ENCODE measurements at places on chromosomes 5 and 9.
A peak's percentile ranks its signal among the peaks of the same experiment; 100 is the strongest.

DNA sequence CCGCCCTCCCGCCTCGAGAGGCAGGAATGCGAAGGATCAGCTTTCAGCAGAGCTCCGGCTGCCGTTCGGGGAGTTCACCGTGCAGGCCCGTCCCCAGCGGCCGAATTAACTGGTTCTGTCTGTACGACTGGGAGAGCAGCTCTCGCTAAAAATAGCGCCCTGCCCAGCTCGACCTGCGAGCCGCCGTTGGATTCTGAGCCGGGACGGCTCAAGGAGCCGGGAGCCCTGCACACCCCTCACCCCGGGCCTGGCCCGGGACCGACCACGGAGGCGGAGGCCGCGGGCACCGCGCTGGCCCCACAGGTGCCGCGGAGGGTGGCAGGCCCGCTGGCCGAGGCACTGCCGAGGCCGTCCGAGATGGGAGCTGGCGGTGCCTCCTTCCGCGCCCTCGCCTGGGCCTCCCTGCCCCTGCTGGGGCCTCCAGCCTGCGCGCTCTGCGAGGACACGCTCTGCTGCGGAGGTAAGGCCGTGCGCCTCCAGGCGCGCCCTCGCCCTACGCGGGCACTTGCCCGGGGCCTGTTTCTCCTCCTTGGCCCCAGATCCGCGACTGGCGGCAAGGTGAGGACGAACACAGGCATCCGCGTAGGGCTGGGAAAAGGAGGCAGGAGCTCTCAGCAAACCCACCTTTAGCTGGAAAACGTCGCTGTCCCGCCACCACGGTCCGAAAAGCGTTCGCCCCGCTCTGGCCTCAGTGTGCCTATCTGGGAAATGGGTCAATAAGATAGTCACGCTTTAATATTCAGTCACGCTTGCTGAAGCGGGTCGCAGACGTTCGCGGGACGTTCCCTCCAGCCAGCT lies 53.1 kb upstream of the DAB2IP start:
- H3K36me3 ChIP-seq, result no peaks in the 10 kb centered on the region
- H3K27ac ChIP-seq, result no peak overlapping the region
- H3K4me3 ChIP-seq, result no peak overlapping the region
- peaks cover 12% of the 10 kb centered on the region for H3K27me3 ChIP-seq
- peaks cover 14% of the 10 kb centered on the region for H3K4me1 ChIP-seq
- no peak for DNase-seq

- no peaks in the 10 kb centered on the region for H3K4me1 ChIP-seq
- no peak for DNase-seq
- no peaks in the 10 kb centered on the region for H3K36me3 ChIP-seq
- no peak overlapping the region for H3K4me3 ChIP-seq
- no peak overlapping the region for H3K27ac ChIP-seq
- no peaks in the 10 kb centered on the region for H3K27me3 ChIP-seq
Observed at GRCh38 chr5:58060996-58061395, 398.9 kb downstream of the PLK2 start.

GRCh38 chr9:98539954-98540353 lies 168.8 kb downstream of the GABBR2 start:
- no peaks in the 10 kb centered on the region for H3K4me1 ChIP-seq
- no peaks in the 10 kb centered on the region for H3K36me3 ChIP-seq
- DNase-seq, result no peak
- no peak overlapping the region for H3K27ac ChIP-seq

GRCh38 chr5:150295741-150296486 lies 6.3 kb upstream of the CAMK2A start:
- no peak overlapping the region for H3K4me3 ChIP-seq
- no peaks in the 10 kb centered on the region for H3K4me1 ChIP-seq
- H3K27me3 ChIP-seq, result peaks cover 1% of the 10 kb centered on the region
- no peak overlapping the region for H3K27ac ChIP-seq

DNA sequence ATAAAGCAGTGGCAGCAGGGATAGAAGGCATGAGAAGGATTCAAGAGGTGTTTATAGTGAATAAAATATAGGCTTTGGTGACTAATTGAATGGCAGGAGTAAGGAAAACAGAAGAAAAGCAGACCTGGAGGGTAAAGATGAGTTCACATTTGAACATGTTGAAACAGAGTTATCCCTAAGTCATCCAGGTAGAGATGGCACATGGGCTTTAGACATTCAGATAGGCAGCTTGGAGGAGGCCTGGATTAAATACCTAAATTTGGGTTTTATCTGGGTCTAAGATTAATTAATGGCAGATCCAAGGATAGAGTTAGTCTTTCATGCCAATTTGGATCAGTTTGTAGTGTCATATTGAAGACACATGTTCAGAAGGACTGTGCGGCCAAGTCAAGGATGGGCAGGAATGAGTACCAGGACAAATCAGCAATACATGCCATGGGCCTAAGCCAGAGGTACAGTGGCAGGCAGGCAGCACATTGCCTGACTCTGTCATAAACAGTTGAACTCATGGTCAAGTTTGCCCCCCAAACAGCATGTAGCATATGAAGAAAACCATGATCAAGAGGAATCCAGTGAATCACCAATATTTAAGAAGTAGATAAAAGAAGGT lies 115.5 kb upstream of the SLC12A2 start:
- H3K4me3 ChIP-seq, result no peak overlapping the region
- no peaks in the 10 kb centered on the region for H3K4me1 ChIP-seq
- no peaks in the 10 kb centered on the region for H3K36me3 ChIP-seq
- DNase-seq, result no peak
- H3K27ac ChIP-seq, result no peak overlapping the region

DNA sequence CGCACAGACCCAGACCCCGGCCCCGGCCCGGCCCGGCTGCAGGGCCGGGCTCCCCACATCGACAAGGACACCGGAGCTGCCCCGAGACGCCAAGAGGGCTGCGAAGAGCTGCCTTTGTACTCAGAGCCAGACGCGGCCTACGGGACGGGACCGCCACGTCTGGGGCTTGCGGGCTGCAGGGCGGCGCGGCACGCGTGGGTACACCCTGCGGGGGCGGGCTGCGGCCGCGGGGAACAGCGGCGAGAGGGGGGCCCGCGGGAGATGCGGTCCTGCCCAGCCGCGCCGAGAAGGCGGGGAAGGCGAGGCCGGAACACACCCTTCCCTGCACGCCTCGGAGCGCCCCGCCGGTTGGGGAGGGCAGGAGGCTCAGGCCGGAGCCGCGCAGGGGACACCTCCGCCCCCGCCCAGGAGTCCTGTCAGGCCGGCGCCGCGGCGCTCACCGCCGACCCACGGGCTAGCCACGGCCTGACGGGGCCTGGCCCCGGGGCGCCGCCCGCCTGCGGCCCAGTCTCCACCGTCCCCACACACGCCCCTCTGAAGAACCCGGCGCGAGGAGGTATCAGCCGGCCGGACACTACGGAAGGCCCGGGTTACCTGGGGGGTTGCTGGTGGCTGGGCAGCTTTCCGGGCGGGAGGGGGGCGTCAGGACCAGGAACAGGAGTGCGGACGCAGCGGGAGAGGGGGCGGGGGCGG lies 478 bp downstream of the RAB14 start:
- peak overlapping the region; percentile 79 for H3K27ac ChIP-seq
- peak overlapping the region; percentile 82 for H3K4me3 ChIP-seq
- H3K4me1 ChIP-seq, result peaks cover 47% of the 10 kb centered on the region
- no peak for DNase-seq
- H3K27me3 ChIP-seq, result no peaks in the 10 kb centered on the region

DNA sequence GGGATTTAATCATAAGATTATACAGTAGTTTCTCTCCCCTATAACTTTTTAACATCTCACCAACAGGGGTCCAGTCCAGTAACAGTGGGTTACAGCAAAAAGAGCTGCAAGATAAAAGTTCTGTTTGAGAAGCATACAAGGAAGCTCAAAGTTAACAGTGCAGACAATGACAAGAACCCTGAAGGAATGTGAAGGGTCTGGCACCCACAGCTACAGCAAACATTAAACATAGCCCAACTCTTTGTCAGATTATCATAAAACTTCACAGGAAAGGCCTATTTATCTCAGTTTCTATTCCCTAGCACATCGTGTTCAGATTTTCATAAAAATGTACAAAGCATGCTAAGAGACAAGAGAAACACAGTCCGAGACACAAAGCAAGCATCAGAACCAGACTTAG lies 309.4 kb downstream of the DIRAS2 start:
- H3K4me3 ChIP-seq, result no peak overlapping the region
- no peak overlapping the region for H3K27ac ChIP-seq
- no peaks in the 10 kb centered on the region for H3K36me3 ChIP-seq
- DNase-seq, result no peak
- H3K4me1 ChIP-seq, result no peaks in the 10 kb centered on the region

GRCh38 chr5:142611154-142611553 lies 74.7 kb downstream of the FGF1 start:
- no peaks in the 10 kb centered on the region for H3K36me3 ChIP-seq
- DNase-seq, result peak; percentile 59
- H3K4me3 ChIP-seq, result no peak overlapping the region
- H3K27ac ChIP-seq, result no peak overlapping the region
- H3K4me1 ChIP-seq, result no peaks in the 10 kb centered on the region
